ENCODE measurements at places on chromosomes 16 and 17. TPM values are rescaled to one million over a fixed set of nuclear protein-coding genes. Genes with fewer than 3 reads are reported as not detected.

Gene PRKAR1A
- total RNA-seq, result 199 TPM

Gene SKA2
- 23.9 TPM for total RNA-seq

Gene PYY
- not detected for total RNA-seq

Gene LDHD
- 0.39 TPM for total RNA-seq

Gene UTP4
- 16.2 TPM for total RNA-seq

Gene TMEM92
- total RNA-seq, result not detected

Gene AKAP10
- 16.5 TPM for total RNA-seq

Gene KRTAP3-1
- total RNA-seq, result not detected

Gene PHOSPHO1
- total RNA-seq, result under 0.01 TPM

Gene TXNDC11
- 33.6 TPM for total RNA-seq

Gene CIBAR2
- total RNA-seq, result not detected

Gene MYH13
- not detected for total RNA-seq

Gene AHSP
- total RNA-seq, result not detected

Gene FOXN1
- total RNA-seq, result not detected

Gene CDRT15
- total RNA-seq, result not detected

Gene INCA1
- total RNA-seq, result not detected

Gene SRCIN1
- total RNA-seq, result not detected

Gene LGALS9B
- total RNA-seq, result not detected

Gene KRT31
- not detected for total RNA-seq

Gene KIF2B
- total RNA-seq, result not detected

Gene CDR2L
- total RNA-seq, result 15.1 TPM

Gene TAC4
- not detected for total RNA-seq

Gene CDH1
- total RNA-seq, result not detected

Gene MAF
- 1.2 TPM for total RNA-seq

Gene WNT3
- 0.37 TPM for total RNA-seq

Gene ENPP7
- total RNA-seq, result not detected

Gene KRT40
- not detected for total RNA-seq

Gene CCL17
- not detected for total RNA-seq

Gene CHST5
- total RNA-seq, result 0.20 TPM

Gene SEZ6L2
- 0.73 TPM for total RNA-seq

Gene TBC1D3C
- total RNA-seq, result not detected

Gene C17orf50
- not detected for total RNA-seq

Gene CMTM2
- total RNA-seq, result not detected

Gene HSF5
- under 0.01 TPM for total RNA-seq

Gene RAPGEFL1
- 2.3 TPM for total RNA-seq

Gene MAP3K14
- 1.8 TPM for total RNA-seq

Gene C17orf78
- not detected for total RNA-seq

Gene OR4D1
- not detected for total RNA-seq

Gene GNAO1
- total RNA-seq, result under 0.01 TPM

Gene CA5A
- total RNA-seq, result not detected

Gene ABCA3
- 0.39 TPM for total RNA-seq

Gene TERB1
- total RNA-seq, result not detected

Gene FKBP10
- 239 TPM for total RNA-seq
